ENCODE measurements at places on chromosomes 16 and 17.
A peak's percentile ranks its signal among the peaks of the same experiment; 100 is the strongest.

- peaks cover 38% of the 10 kb centered on the region for H3K36me3 ChIP-seq
- H3K4me1 ChIP-seq: peaks cover 64% of the 10 kb centered on the region
- no peak for DNase-seq
- peaks cover 4% of the 10 kb centered on the region for H3K27me3 ChIP-seq
- H3K4me3 ChIP-seq: peak overlapping the region; percentile 14
Observed at GRCh38 chr17:7235693-7236665, 1.7 kb upstream of the DVL2 start.

GRCh38 chr17:18161207-18162145, 22.2 kb upstream of the ALKBH5 start:
- peaks cover 8% of the 10 kb centered on the region for H3K4me1 ChIP-seq
- no peaks in the 10 kb centered on the region for H3K36me3 ChIP-seq
- no peak overlapping the region for H3K4me3 ChIP-seq

DNA sequence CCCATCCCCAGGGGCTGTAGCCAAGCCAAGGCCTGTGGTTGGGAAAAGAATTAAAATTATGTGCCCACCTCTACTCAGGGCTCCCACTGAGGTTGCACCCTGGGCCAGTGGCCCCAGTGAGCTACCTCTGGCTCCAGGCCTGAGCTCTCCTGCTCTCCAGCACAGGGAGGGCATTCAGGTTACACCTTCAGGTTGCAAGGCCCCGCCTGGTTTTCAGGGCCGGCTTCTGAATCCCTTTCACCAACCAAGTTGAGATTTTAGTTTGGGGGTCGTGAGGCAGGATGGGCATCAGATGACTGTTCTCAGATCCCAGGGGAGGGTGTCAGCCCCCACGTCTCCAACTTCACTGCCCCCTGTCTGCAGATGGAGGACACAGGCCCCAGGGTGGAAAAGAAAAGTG, 8.0 kb upstream of the KATNB1 start:
- H3K36me3 ChIP-seq: no peaks in the 10 kb centered on the region
- H3K27ac ChIP-seq: no peak overlapping the region
- no peaks in the 10 kb centered on the region for H3K27me3 ChIP-seq
- no peak for DNase-seq
- peaks cover 3% of the 10 kb centered on the region for H3K4me1 ChIP-seq

DNA sequence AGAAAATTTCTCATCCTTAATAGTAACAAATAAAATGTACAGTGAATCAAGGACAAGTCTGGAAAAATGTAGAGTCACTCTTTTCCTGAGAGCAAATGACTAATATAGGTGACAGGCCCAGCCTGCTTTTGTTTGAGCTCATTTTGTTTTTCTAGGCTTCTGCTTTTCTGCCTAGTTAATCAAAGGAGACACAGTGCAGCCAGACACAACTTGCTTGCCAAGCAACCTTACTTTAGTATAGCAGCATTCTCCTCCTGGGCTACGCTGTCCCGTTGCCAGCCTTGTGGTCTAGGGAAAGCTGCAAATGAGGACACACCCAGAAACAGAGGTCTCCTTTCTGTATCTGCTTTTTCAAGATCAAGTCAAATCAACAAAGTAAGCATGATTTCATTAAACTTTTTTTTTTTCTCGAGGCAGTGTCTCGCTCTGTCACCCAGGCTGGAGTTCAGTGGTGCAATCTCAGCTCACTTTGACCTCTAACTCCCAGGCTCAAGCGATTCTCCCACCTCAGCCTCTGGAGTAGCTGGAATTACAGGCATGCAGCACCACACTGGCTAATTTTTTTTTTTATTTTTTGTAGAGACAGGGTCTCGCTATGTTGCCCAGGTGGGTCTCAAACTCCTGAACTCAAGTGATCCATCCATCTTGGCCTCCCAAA, 17.2 kb downstream of the GINS3 start:
- no peak overlapping the region for H3K27ac ChIP-seq
- no peaks in the 10 kb centered on the region for H3K27me3 ChIP-seq
- no peaks in the 10 kb centered on the region for H3K4me1 ChIP-seq
- no peak for DNase-seq

DNA sequence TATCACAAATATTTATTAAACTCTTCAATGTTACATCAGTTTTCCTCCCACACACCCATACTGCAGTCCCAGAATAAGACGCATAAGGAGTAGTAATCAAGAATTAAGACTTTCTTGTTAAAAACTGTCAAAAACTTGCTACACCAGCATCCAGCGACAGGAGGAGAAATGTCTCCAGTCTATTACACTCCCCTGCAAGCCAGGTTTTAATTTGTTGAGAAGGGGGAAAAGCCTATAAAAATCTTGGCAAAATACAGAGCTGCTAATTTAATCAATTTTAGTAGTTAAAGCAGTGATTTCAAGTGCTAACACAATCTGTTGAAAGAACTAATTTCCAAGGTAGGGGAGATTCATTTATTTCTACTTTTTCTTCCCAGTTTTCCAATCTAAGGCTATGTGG, 102.0 kb upstream of the MED13 start:
- H3K4me1 ChIP-seq: peaks cover 10% of the 10 kb centered on the region
- peaks cover 8% of the 10 kb centered on the region for H3K27me3 ChIP-seq
- H3K4me3 ChIP-seq: no peak overlapping the region
- H3K27ac ChIP-seq: no peak overlapping the region
- DNase-seq: no peak

DNA sequence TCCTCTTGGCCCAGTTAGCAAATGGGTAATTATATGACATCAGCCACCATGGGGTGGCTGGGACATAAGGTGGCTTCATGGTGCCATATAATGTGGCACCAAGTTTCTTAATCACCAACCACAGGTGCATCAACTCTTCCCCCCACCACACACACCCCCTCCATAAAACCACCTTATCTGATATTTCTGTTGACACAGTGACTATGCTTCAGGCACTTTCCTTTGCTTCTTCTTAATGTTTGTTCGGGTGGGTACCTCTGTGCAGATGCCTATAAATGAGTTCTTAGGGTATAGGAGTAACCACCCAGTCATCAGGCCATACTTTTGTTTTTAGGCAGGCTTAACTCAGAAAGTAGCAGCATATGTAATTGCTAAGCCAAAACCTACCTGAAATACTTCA, 29.5 kb downstream of the RNF43 start:
- H3K4me3 ChIP-seq: no peak overlapping the region
- no peaks in the 10 kb centered on the region for H3K27me3 ChIP-seq
- H3K36me3 ChIP-seq: no peaks in the 10 kb centered on the region
- no peak for DNase-seq
- H3K4me1 ChIP-seq: peaks cover 23% of the 10 kb centered on the region
- H3K27ac ChIP-seq: peak overlapping the region; percentile 56

All from activated naive CD8-positive, alpha-beta T cell treated with anti-CD3 and anti-CD28 coated beads, Interleukin-2, amount 50 U/mL, for 24 hours (primary cell).